ENCODE measurements at places on chromosomes 2 and 18. TPM values are rescaled to one million over a fixed set of nuclear protein-coding genes. Genes with fewer than 3 reads are reported as not detected.
A peak's percentile ranks its signal among the peaks of the same experiment; 100 is the strongest.

DNA sequence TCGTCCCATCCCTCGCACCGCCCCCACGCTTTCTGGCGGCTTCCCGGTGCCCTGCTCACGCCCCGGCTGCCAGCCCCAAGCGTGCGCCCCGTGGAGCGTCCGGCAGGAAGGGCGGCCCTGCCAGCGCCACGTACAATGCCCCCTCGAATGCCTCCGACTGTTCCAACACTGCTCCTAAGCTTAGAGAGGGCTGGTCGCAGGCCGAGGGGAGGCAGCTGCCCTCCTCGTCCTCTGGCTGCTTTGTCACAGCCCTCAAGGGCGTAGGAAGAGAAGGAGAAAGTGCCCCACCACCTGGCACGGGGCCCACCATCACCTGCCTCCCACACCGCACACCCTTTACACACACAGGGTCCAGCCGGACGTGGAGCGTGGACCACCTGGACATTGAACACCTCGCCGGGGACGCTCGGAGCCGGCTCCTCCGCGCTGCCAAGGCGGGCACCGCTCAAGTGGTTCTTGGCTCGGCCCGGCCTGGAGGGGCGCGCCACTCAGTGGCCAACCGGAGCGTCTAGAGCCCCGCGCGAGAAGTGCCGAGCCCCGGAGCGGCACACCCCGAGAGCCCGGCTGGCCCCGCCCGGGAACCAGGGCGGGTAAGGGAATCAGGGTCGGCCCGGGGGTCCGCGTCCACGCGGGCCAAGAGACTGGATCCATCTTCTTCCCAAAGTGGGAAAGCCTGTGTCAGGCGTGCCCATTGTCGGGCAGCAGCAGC lies 830 bp downstream of the DNER start:
- DNase-seq: no peak

- no peak for DNase-seq
These were observed 30.3 kb upstream of the IL37 start for GRCh38 chr2:112880696-112881095.

GRCh38 chr2:181782660-181783059 lies 102.3 kb upstream of the NEUROD1 start:
- no peak for DNase-seq

- no peak for DNase-seq
These were observed 3.5 kb downstream of the ACSL3 start for GRCh38 chr2:222864296-222864695.

DNA sequence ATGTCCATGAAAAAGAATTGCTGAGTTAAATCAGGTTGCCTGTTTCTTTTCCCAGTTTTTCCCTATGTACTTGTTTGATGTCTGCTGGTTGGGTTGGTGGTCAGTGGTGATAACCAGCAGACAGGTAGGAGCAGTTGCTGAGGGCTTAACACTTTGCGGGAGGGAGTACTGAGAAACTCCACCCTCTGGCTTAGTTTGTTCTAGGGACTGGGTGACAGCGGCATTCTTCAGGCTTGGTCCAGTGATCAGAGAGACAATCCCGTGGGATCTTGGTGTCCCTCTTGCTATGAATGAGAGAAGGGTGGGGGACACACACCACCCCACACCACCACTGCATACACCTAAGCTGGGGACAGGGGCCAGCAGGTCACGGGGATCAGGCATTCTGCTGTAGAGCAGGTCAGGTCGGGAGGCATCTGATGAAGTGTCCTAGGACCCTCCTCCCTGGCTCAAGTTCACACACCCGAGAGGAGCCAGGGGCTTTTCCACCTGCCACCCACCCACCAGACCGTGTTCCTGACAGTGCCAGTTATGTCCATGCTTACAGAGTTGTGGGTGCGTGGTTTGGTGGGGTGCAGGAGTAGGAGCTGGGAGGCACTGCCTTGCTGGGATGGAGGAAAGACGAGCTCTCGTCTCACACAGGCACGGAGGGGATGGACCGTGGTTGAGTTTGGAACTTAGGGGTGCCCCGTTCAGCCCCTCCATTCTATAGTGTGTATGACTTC lies 21.3 kb upstream of the ALLC start:
- no peak for DNase-seq

The PAX3 gene
- not detected for total RNA-seq

GRCh38 chr2:183243758-183244157 lies 119.5 kb downstream of the NUP35 start:
- DNase-seq: no peak

- DNase-seq: no peak
These were observed 776.0 kb downstream of the DCC start for GRCh38 chr18:53115876-53116585.

The LYPD6 gene
- 0.13 TPM for total RNA-seq

GRCh38 chr2:161371869-161372268 lies 44.2 kb upstream of the TBR1 start:
- DNase-seq: no peak

The MRO gene
- total RNA-seq: 4.3 TPM

The LYPD6B gene
- not detected for total RNA-seq

DNA sequence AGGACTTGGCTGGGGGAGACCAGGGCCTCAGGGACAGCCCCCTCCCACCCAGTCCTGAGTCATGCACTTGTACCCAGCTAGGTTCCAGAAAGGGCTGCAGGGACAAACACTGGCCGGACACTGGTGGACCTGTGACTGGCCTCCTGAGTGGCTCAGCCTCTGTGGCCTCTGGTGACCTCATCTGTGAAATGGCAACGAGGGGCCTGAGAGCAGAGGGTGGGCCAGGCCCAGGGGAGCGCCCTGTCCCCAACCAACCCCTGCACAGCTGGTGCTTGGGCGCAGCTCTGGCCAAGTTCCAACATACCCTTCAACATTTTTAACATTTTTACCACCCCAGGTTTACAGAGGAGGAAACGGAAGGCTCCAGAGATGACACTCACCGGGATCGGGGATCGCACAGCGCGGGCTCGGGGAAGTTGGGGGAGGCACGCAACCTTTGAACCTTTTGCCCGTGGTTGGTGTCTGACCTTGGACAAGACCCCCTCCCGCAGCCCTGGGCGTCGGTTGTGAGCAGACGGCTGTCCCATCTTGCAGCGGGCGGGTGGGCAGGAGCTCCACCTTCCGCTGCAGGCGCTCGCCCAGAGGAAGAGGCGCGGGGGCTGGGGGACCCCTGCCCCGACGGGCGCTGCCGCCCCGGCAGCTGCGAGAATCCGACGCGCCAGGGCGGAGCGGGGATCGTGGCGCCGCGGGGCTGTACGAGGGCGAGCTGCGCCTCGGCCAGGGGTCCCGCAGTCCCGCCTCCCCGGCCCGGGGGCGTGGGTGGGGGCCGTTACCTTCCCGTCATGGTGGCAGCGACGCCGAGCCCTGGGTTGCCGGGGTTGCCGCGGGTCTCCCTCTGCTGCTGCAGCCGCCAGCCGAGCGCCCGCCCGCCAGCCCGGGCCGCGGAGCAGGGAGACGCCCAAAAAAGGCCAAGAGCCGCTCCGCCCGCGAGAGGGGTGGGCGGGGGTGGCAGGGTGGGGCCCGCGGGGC lies 805 bp downstream of the LIMS2 start:
- DNase-seq: peak; percentile 76

DNA sequence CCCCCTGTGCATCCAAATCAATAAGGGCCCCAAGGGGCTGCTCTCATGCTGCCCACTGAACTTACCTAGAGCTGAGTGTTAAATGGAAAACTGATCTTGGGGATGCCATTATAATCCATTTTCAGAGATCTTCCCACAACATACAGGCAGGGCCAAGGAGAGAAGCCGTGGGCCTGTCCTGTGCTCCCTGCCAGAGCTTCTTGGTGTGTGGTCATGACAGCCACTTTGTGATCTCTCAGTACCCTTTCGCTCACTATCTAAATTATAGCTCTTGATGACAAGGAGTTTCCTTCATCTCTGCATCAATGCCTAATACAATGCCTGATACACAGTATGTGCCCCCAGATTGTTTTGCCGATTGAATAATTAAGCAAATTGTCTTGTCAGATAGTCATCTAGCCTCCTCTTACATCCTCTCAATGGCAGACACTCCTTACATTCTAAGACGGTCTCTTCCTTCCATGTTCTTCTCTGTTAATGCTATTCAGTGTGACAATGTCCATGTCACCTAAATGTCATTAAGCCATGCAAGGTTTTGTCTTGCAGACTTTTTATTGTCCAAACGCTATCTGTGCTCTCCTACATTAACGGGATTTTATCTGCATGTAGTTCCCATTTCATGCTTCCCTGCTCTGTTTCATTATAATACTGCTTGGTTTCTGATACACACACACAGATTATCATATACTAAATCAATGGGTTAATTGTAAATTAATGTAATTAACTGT lies 5.9 kb downstream of the CSRNP3 start:
- DNase-seq: no peak

GRCh38 chr2:145026456-145027455 lies 506.8 kb upstream of the ZEB2 start:
- DNase-seq: no peak

DNA sequence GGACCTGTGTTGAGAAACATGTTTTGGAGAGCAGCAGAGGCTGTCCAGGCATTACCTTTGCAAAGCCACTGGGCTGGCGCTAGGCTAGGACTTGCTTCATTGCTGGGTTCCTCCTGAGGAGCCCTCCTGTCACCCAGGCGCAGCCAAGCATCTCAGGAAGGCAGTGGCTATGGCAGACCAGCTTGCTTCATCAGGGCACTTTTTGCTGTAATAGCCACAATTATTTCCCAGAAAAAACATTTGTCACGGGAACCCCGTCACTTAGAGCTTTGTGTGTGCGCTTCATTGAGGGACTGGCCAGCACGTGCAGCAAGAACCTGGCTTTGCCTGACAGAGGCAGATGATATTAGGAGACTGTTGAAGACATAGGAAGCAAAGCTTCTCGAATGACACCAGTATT lies 36.4 kb downstream of the SLC20A1 start:
- DNase-seq: no peak

GRCh38 chr2:230924092-230924469 lies 961 bp downstream of the GPR55 start:
- peak; percentile 18 for DNase-seq

The C1QL2 gene
- not detected for total RNA-seq

DNA sequence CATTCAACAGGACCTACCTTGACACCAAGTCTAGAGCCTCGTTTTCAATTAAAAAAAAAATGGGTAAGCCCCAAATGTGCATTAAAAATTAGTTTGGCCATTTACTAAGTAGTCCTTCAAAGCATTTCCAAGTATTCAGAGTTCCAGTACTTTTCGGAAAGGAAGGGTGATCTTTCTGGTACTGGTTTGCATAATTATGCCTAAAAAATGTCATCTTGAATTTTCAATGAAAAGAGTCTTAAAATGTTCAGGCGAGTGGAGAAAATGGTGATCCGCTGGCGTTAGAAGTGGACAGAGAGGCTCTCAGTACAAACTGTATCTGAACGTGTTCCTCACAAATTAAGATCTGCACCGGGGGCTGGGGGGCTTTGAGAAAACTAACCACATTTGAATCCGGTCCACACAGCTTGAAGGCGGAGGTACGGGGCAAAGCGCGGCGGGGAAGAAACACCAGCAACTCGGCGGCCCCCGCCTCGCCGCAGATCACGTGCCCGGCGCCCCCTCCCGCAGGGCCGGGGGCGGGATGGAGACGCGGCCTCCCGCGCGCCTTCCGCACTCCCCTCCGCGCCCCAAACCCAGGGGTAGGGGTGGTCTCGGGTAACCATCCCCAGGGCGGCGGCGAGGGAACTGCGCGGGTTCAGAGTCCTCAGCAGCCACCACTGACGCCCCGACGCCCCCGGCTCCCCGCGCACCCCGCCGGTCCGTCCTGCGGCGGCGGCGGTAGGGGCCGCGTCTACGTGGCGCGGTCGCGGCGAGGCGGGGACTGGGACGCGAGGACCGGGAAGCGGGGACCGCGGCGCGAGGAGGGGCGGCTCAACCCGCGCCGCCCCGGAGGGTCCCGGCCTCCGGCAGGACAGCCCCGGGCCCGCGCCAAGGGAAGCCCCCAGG lies 564 bp downstream of the LPIN2 start:
- DNase-seq: peak; percentile 45

The MROH2A gene
- not detected for total RNA-seq

DNA sequence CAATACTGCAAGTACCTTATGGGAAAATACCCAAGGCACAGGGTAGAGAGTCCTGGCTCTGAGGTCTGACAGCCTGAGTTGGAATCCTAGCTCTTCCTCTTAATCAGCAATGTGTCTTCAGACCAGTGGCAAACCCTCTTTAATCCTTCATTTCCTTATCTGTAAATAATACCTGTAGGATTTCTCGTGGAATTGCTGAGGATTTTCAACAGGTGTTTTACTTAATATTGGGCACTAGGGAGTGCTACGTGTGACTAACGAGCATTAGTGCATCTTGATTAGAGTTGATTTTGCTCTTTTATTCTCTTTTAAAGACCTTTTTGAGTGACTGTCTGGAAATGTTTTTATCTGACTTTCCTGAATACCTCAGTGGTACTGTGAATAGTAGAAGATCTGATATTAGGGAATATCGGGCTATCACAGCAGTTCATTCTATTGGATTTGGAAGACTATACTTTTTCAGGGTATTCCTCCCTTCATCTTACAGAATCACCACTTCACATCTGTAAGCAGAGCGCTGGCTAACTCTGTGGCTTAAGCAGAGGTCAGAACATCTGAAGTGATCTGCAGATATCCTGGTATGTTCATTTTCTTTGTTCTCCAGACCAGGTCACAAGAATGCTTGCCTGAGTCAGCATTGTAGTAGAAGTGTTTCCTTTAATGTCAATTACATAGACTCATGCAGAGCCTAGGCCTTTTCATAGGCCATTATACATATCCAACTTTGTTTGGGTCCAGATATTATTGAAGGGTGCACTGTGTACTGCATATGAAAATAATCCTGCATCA lies 49.1 kb downstream of the ARHGAP28 start:
- no peak for DNase-seq

The BOLL gene
- total RNA-seq: not detected

- no peak for DNase-seq
These were observed 19.4 kb downstream of the CYP26B1 start for GRCh38 chr2:72128059-72128842.

DNA sequence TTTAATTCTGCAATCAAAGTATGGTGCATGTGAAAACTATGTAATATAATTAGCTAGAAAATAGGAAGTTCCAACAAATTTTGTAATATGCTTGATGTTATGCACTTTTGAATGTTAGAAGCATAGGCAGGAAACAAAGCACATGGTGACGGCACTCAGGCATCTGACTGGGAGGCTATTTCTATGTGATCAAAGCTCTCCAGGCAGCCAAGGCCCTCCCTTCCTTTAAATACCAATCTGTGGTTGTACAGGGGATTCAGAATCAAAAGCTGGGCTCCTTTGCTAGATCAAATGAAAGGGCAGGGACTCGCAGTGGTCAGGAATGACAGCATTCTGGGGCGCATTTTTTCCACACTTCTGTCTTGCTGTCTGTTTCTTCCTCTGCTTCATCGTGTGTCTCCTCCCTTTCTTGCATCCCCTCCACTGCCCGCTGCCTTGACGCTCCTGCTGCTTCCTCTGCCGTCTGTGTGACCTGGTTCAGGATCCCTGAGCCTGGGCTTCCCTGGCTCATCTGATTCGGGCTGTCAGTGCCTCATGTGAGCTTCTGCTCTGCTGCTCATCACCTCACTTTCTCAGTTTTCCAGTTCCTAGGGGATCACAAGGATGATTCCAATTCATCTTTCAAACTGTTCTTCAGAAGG lies 30.9 kb downstream of the TMEM182 start:
- DNase-seq: no peak
